ENCODE measurements at places on chromosomes 2 and 18.

GRCh38 chr2:98578231-98578630, 30.1 kb downstream of the COA5 start:
- DNase-seq, result no peak

- peak; percentile 17 for DNase-seq
Measured at GRCh38 chr2:110866466-110866865, 134.1 kb downstream of the ACOXL start.

- DNase-seq, result no peak
Measured at GRCh38 chr18:35753306-35753910, 171.9 kb downstream of the GALNT1 start.

DNA sequence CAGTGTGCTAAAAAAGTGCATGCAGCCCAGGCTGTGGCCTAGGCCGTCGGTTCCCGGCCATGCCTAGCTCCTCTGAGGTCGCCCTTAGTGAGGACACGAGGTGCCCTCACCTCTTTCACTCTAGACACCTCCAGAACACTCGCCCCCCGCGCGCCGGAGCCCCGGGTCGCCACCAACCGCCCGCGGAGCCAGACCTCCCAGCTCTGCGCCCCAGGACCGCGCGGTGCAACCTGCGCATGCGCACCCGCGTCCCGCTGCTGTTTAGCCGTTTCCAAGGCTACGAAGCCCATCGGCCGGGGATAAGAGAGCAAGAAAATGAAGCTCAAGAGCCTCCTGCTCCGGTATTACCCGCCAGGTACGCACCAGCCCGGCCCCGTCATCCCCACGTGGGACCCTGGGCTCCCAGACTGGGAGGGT, at the start of gene DAW1:
Gene DAW1 (plus strand): TSS at position 257 of the 417 bp plus-strand sequence. CDS start 59 bp downstream, at position 316.
- no peak for DNase-seq

- DNase-seq, result no peak
Measured at GRCh38 chr2:15391751-15392150, 169.4 kb downstream of the NBAS start.

DNA sequence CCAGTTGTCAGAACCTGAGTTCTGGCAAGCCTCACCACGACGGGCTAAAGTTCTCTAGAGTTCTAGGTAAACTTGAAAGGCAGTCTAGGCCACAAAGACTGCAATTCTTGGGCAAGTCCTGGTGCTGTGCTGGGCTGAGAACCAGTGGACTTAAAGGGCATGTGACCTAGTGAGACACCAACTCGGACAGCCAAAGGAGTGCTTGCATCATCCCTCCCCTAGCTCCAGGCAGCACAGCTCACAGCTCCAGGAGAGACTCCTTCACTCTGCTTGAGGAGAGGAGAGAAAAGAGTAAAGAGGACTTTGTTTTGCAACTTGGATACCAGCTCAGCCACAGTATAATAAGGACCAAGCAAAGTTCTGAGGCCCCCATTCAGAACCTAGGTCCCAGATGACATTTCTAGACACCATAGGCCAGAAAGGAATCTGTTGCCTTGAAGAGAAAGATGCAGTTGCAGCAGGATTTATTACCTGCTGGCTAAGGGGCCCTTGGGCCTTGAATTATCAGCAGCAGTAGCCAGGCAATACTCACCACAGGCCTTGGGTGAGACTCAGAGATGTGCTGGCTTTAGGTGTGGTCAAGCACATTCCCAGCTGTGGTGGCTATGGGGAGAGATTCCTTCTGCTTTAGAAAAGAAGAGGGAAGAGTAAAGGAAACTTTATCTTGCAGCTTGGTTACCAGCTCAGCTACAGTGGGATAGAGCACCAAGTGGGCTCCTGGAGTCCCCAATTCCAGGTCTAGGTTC, 51.8 kb downstream of the UPP2 start:
- no peak for DNase-seq

DNA sequence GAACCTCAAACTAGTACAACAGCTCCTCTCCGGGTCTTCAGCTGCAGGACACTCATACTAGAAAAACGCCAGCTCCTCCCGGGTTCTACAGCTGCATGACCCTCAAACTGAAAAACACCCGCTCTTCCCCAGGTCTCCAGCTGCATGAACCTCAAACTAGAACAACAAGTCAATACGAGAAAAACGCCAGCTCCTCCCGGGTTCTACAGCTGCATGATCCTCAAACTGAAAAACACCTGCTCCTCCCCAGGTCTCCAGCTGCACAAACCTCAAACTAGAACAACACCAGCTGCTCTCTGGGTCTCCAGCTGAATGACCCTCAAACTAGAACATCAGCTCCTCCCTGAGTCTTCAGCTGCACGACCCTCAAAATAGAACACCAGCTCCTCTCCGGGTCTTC, 315.0 kb upstream of the TFPI start:
- DNase-seq, result no peak

DNA sequence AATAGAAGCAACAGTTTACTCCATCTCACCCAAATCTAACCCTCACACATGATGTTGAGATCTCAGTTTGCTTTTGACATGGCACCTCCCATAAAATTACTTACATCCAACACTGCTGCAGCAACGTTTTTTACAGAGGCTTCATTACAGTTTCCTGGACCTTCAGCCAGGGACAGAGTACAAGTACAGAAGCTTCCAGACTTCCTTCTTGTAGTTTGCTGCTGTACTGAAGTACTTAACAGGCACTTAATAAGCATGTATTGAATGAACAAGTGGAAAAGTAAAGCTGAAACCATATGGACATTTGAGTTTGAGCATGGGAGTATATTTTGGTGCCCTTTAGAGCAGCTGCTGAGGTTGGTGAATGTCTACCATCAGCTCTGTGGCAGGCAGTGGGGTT, 514.2 kb downstream of the PTPRM start:
- DNase-seq, result no peak
